ENCODE measurements at places on chromosomes 16 and 17.
A peak's percentile ranks its signal among the peaks of the same experiment; 100 is the strongest.

- no peak for DNase-seq
Measured at GRCh38 chr16:85449191-85449884, 163.8 kb upstream of the GSE1 start.

GRCh38 chr17:27549251-27549893 is 81.6 kb upstream of the LGALS9 start:
- no peak for DNase-seq

GRCh38 chr17:55664287-55664686 is 58.4 kb downstream of the TMEM100 start:
- no peak for DNase-seq

GRCh38 chr16:31331141-31331764 is 23.7 kb upstream of the ITGAX start:
- peak; percentile 21 for DNase-seq

DNA sequence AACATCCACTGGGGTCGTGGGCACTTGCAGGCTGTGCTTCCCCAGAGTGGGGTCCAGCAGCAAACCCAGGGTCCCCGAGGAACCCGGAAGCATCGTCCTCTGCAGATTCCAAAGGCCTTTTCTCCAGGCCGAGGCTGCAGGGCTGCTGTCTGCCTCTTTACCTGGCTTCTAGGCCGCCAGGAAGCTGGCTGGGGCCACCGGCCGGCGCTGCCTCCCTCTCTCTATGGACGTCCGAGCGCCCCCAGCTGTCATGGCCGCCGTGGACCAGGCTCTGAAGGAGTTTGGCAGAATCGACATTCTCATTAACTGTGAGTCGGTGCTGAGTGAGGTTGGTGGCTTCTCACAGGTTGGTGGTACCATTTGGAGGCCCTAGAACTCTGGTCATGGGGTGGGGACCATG is 5.6 kb downstream of the DECR2 start:
- DNase-seq: no peak

DNA sequence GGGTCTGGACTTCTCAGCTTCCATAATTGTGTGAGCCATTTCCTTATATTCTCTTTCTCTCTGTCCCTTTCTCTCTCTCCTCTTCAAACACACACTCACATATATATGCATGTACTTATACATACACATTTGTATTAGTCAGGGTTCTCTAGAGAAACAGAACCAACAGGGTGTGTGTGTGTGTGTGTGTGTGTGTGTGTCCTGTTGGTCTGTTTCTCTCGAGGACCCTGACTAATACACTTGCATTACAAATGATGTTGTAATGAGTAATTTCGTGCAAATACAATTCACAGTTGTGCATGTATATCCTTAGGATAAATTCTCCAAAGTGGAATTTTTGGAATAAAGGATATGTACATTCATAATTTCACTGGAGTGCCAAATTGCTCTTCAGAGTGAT is 115.3 kb downstream of the NPIPB5 start:
- DNase-seq: no peak

DNA sequence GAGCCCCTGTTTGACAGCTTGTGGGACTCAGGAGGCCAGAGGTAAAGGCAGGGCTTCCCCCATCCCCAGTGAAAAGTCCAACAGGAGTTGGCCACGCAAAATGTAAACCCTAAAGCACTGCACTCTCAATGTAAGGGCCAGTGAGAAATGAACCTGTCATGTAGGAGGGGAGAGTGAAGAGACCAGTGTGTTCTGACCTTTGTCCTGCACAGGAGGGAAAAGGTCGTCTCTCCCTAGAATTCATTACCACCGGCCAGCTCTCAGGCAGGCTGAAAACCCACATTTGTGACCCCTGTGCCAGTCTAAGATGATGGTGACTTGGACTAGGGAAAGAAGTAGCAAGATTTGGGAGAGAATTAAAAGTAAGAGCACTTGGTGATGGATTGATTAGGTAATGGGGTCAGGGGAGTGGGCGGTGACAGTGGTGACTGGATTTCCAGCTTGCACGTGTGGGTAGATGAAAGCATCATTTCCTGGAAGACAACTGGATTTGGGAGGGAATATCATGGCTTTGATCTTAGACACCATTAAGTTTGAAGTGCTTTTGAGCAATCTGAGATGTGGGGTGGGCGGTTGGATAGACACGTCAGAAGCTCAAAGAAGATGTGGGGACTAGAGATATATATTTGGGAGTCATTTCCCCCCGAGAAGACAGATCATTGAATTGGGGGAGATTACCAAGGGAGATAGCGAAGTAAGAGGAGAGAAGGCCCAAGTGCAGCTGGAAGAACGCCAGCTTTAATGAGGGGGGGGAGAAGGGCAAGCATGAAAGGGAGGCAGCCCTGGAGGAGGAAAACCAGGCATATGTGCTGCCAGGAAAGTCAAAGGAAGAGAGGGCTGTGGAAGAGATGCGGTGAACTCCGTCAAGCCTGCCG is 119.5 kb downstream of the NTN1 start:
- DNase-seq: no peak

GRCh38 chr17:8464941-8465340 is 29.3 kb downstream of the NDEL1 start:
- DNase-seq: no peak

GRCh38 chr16:85421338-85422195 is 191.6 kb upstream of the GSE1 start:
- no peak for DNase-seq

- DNase-seq: no peak
Measured at GRCh38 chr16:85402910-85403692, 210.0 kb upstream of the GSE1 start.

GRCh38 chr16:70574595-70575271 is 51.1 kb downstream of the SF3B3 start:
- DNase-seq: no peak

- DNase-seq: no peak
Measured at GRCh38 chr16:24990803-24991202, 24.4 kb downstream of the ARHGAP17 start.

DNA sequence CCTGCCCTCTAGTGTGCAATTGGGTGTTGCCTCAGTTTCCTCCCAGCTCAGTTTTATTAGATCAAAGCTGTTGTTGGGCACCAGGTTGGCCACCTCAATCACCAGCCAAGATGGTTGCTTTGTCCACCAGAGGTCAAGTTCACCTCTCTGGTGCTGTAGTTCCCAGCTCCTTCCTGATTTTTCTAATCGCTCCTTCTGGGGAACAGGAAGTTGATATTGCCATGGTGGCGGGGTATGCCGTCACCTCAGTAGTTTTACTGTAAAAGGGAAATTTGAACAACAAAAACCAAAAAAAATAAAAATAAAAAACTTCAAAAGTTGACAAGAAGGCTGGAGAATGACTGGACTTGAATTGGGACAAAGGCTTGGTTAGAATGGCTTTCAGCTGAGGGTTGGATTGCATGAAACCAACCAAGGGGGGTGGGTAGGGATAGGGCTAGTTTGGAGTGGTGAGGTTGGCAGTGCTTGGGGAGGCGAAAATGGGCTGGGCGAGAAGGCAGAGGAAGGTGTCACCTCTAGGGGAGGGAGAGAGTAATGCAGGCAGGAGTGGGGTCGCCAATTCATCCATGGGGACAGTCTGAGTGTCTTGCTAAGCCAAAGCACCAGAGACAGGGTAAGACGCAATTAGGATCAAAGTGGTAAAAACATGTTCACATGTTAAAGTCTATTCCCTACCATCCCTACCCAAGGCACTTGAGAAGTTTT is 6.2 kb downstream of the EFNB3 start:
- DNase-seq: no peak

GRCh38 chr16:15961060-15961511 is 11.7 kb downstream of the ABCC1 start:
- DNase-seq: peak; percentile 75

DNA sequence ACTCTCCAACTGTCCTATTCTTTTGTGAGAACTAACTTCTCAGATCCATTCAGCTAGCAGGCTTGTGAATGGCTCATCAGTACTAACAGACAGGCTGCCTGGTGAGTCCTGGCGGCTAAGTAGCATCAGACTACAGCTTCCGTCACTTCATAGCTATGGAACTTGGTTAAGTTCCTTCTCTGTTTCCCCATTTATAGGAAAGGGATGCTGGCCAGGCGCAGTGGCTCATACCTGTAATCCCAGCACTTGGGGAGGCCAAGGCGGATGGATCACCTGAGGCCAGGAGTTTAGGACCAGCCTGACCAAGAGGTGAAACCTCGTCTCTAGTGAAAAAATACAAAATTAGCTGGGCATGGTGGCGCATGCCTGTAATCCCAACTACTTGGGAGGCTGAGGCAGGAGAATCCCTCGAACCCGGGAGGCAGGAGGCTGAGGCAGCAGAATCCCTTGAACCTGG is 49.9 kb upstream of the TANGO6 start:
- DNase-seq: no peak

GRCh38 chr16:70659546-70659945 is 13.2 kb downstream of the IL34 start:
- no peak for DNase-seq

- DNase-seq: peak; percentile 66
Measured at GRCh38 chr17:2087597-2088211, 32.8 kb downstream of the HIC1 start.

DNA sequence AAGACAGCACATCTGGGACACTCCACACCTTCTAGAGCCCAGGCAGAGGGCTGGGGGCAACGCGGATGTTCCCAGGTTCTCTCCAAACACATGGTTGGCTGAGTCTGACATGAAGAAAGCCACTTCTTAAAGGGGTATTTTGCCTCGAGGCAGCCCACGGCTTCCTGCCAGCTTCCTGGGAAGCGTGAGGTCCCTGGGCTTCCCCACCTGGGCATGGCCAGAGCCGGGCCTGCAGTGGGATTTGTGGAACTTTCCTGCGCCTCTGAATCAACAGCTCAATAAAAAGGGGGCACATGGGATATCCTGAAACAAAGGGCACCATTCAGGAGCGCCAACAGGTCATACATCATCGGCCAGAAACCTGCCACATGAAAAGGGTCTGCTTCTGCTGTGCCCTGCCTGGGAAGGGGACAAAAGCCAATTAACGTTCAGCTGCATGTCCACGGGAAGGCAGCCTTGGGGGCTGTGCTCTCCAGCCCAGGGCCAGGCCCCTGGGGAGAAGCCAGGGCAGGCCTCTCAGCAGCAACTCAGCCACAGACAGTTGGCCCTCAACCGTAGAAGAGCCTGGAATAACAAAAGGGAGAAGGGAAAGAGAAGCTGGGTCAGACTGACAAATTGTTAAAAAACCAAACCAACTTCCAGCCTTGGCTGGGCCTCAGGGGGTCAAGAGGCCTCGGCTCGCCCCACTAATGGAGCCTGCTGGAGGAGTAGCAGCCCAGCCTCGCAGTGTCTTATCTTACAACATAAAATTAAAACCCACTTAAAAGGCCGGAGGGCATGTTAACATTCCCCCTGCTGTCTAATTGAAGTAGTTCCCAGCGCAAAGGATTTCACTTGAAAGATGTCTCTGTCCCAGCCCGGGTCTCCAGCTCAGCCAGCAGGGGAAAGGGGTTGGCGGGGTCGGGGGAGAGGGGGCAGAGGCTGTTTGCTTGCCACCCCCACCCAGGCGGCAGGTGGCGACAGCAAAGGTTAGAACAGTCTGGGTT is 34.2 kb downstream of the TBX4 start:
- DNase-seq: no peak

DNA sequence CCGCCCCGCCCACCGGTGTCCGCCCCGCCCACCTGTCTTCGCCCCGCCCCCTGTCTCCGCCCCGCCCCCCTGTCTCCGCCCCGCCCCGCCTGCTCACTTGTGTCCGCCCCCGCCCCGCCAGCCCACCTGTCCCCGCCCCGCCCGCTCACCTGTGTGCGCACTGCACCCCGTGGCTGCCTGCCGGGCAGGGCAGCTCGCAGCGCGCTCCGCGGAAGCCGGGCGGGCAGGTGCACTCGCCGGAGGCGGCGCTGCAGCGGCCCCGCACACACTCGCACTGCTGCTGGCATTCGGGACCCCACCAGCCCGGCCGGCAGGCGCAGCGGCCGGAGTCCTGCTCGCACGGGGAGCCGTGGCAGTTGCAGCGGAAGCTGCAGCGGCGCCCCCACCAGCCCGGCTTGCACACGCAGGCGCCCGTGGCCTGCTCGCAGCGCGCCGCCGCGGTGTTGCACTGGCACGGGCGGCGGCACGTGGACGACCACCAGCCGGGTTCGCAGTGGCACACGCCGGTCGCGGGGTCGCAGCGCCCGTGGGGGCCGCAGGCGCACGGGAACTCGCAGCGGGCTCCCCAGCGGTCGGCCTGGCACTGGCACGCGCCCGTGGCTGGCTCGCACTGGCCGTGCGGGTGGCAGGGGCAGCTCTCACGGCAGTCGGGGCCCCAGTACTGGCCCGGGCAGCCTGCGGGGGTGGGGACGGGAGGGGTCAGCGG is 2.1 kb downstream of the SCARF1 start:
- peak; percentile 53 for DNase-seq

GRCh38 chr16:72832621-72833248 is 215.2 kb downstream of the ZFHX3 start:
- peak; percentile 69 for DNase-seq

DNA sequence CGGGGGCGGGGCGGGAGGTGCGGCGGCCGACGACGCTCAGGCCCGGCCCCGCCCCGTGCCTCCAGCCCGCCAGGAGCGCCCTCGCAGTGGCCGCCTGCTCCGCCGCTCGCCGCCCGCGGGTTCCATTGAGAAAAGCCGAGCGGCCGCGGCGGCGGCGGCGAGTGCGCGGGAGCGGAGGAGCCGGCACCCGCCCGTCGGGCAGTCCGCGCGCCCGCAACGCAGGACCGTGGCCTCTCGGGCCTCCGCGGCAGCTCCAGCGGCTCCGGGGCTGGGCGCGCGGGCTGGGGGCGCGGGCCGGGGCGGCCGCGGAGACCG is at the start of gene ZFPM1:
TSS of gene ZFPM1 (plus strand) at position 64 of the 315 bp plus-strand sequence. CDS start 359 bp downstream, outside the sequence.
- DNase-seq: no peak

DNA sequence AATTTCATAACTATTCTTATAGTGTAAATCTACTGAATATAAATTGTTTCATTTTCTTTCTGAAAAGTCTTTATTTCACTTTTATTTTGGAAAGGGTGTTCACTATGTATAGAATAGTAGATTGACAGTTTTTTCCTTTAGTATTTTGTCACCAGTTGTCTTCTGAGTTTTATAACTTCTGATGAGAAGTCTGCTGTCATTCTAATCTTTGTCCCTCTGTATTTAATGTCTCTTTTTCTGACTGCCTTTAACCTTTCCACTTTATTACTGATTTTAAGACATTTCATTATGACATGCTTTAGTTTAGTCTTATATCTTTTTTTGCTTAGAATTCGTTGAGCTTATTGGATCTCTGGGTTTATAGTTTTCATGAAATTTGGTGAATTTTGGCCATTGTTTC is 166.9 kb downstream of the FTO start:
- no peak for DNase-seq

DNA sequence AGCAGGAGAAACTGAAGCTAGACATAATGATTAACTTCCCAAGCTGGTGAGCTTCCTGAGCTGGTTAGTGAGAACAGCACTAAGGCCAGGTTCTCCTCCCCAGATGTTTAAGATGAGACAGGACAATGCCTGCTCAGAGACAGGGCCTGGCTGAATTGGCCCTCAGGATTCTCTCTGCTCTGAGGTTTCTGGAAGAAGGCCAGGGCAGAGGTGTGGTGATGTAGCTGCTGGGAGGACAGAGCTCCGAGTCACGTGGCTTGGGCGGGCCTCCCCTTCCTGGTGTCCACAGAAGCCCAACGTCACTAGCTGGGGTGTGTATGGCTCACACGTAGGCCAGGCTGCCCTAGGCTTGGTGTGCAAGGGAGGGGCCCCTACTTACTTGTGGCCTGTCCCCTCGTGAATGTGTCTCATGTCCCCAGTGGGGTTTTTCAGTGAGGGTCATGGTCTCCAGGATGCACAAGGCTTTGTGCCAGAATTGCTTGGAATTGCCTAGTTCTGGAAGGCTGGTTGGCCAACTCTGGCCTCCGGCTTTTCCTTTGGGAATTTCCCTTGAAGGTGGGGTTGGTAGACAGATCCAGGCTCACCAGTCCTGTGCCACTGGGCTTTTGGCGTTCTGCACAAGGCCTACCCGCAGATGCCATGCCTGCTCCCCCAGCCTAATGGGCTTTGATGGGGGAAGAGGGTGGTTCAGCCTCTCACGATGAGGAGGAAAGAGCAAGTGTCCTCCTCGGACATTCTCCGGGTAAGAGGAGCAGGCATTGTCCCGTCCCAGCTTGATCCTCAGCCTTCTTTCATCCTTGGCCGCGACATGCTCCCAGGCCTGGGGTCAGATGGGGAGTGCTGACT is 3.4 kb downstream of the NOD2 start:
- peak; percentile 61 for DNase-seq
